ENCODE measurements at places on chromosomes 6 and 20.

DNA sequence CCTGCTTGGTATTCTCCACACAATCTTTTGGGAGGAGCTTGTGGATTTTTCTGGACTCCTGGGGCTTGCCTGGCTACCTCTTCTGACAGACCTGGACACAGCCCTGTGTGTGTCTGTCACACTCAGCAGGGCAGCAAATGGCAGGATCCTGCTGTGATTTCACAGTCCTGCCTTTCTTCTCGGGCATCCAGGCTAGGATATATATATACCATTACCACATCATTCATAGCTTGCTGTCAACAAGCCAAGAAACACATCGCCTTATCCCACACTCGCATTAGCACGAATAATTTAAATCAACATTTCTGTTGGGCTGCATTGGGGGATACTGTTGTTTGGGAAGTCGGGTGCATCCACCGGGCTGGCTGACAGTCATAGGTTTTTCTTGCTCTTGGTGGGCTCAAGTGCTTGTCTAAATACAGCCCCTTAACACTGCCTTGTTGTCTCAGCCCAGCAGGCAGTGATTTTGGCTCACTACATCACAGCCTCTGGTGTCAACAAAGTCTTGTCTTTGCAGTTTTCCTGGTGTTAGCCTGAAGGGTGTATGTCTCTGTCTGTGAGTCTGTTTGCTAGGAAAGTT lies 154.9 kb upstream of the FERMT1 start:
- no peak for DNase-seq

GRCh38 chr20:38836991-38837390 lies 31.5 kb downstream of the PPP1R16B start:
- DNase-seq: no peak

DNA sequence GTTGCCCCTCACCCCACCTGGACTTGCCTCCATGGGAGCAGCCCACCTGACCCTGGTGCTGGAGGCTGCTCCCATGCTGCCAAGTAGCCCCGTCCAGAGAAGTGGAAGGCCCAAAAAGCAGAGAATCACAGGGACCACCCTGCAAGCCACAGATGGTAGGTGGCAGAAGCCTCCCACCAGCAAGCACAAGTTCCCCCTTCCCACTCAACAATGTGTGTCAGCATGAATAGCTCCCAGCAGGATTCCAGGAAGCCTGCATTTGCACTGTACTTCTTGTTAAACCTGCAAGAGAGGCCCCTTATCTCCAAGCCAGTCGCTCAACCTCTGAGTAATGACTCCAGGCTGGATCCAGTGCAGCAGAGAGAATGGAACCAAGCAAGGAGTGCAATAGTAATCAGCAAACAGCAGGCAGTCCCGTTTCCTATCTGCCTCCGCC lies 180.8 kb upstream of the CST7 start:
- DNase-seq: no peak

GRCh38 chr6:15280028-15280427 lies 34.2 kb downstream of the JARID2 start:
- no peak for DNase-seq

DNA sequence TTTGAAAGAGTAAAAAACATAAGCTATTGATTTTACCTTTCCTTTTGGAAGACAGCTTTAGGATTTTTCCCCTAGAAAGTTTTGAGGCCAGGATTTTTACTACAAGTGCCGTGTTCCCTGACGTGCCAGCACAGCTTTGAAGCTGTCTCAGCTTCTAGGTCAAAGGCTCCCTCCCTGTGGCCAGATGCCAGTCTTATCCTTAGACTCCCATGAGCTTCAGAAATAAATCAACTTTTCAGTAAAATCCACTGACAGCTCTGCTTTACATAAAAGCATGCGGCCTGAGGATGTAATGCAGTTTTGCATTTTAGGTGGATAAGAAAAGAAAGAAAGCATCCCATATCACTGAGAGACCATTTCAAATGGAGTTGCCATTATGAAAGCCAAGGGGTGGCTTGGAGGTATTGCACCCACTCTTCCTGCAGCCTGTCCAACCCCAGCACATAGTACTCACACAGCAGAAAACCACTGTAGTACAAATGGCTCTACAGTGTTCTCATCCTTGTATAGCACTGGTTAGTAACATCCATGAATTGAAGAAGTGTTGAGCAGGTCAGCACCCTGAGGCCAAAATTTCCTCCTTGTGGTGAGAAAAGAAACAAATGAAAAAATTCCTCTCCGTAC lies 15.2 kb upstream of the ATXN1 start:
- no peak for DNase-seq

- DNase-seq: no peak
Observed at GRCh38 chr20:58898629-58899408, 46.3 kb downstream of the GNAS start.

Data from activated CD4-positive, alpha-beta T cell treated with anti-CD3 and anti-CD28 coated beads for 36 hours (primary cell).